ENCODE measurements at places on chromosomes 4 and X.

- H3K36me3 ChIP-seq, result no peaks in the 10 kb centered on the region
- no peak for DNase-seq
- no peaks in the 10 kb centered on the region for H3K27me3 ChIP-seq
- H3K27ac ChIP-seq, result no peak overlapping the region
- H3K4me3 ChIP-seq, result no peak overlapping the region
- H3K4me1 ChIP-seq, result no peaks in the 10 kb centered on the region
Observed at GRCh38 chrX:41789374-41789773, 65.4 kb downstream of the GPR82 start.

- no peaks in the 10 kb centered on the region for H3K4me1 ChIP-seq
- H3K4me3 ChIP-seq, result no peak overlapping the region
- no peak overlapping the region for H3K27ac ChIP-seq
Observed at GRCh38 chrX:74540635-74541249, 73.7 kb downstream of the RLIM start.

- H3K4me3 ChIP-seq, result no peak overlapping the region
- H3K36me3 ChIP-seq, result no peaks in the 10 kb centered on the region
- no peaks in the 10 kb centered on the region for H3K4me1 ChIP-seq
- no peaks in the 10 kb centered on the region for H3K27me3 ChIP-seq
- DNase-seq, result no peak
Observed at GRCh38 chr4:150402871-150403272, 179.1 kb upstream of the MAB21L2 start.

DNA sequence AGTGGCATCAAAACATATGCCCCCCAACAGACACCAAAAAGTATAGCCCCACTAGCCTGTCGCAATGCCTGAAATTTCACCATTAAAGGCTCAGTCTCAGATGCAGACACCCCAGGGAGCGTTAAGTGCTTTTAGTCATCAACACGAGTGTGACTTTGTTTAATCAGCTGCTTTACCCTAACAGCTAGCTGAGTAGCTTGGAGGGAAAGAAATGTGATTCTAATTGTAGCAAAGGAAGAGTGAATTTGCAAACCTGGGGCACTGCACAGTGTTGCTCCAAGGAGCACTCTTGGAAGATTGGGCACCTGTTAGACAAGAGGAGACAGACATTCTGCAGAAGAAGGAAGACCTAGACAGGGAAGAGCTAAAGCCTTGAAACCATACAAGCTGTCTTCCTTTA is 145.1 kb downstream of the BEND2 start:
- no peaks in the 10 kb centered on the region for H3K27me3 ChIP-seq
- H3K4me1 ChIP-seq, result no peaks in the 10 kb centered on the region
- H3K27ac ChIP-seq, result no peak overlapping the region
- no peak for DNase-seq

- H3K27me3 ChIP-seq, result no peaks in the 10 kb centered on the region
- DNase-seq, result no peak
- no peak overlapping the region for H3K4me3 ChIP-seq
- peak overlapping the region; percentile 24 for H3K27ac ChIP-seq
Observed at GRCh38 chr4:182245541-182246215, 2.5 kb downstream of the TENM3 start.

Data from RWPE2 (cell line).